Thyroid gland (tissue), 4 donors: ENCODE measurements at places on chromosomes 7 and 10.

- DNase-seq, result peak; percentile 56
These were observed 65.6 kb downstream of the NOD1 start for GRCh38 chr7:30412782-30413504.

GRCh38 chr7:136509466-136509865 lies 359.0 kb upstream of the CHRM2 start:
- DNase-seq, result peak; percentile 70

- DNase-seq, result peak; percentile 5
These were observed 48.7 kb upstream of the PPP1R3C start for GRCh38 chr10:91681361-91682276.

GRCh38 chr7:131753620-131754222 lies 197.3 kb upstream of the PODXL start:
- no peak for DNase-seq

GRCh38 chr7:151431768-151432311 lies 8.1 kb downstream of the CRYGN start:
- no peak for DNase-seq
